ENCODE measurements at places on chromosomes 7 and 10.

DNA sequence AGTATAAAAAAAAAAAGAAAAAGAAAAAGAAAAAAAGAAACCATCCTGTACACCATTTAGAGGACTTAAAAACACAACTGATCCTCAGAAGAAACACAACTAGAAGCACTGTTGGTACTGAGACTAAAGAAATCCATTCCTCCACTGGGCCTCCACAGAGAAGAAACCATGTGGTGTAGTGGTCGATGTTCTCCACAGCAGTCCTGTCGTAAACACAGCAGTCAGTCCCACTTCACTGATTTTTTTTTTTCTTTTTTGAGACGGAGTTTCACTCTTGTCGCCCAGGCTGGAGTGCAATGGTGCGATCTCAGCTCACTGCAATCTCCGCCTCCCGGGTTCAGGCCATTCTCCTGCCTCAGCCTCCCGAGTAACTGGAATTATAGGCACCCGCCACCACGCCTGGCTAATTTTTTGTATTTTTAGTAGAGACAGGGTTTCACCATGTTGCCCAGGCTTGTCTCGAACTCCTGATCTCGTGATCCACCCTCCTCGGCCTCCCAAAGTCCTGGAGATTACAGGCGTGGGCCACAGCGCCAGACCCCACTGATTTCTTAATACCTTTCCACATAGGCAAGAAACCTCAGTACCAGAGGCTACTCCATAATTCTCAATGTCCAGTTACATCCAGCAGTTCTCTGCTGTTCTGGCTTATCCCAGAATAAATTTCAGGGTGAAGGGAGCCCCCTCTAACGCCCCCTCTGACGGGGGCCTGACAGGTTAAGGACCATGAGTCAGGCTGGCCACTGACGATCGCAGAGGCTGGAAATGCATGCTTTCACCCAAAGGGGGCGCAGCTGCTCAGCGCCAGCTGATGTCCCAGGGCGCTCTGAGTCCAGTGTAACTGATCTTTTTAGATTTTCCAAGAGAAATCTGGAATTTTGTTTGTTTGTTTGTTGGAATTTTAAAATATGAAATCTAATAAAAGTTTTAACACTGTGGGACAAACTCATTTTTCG is 24.8 kb upstream of the FFAR4 start:
- DNase-seq: peak; percentile 17

GRCh38 chr10:239109-239508 is 103.9 kb downstream of the ZMYND11 start:
- DNase-seq: no peak

GRCh38 chr7:44760034-44760580 is 11.5 kb downstream of the ZMIZ2 start:
- no peak for DNase-seq

DNA sequence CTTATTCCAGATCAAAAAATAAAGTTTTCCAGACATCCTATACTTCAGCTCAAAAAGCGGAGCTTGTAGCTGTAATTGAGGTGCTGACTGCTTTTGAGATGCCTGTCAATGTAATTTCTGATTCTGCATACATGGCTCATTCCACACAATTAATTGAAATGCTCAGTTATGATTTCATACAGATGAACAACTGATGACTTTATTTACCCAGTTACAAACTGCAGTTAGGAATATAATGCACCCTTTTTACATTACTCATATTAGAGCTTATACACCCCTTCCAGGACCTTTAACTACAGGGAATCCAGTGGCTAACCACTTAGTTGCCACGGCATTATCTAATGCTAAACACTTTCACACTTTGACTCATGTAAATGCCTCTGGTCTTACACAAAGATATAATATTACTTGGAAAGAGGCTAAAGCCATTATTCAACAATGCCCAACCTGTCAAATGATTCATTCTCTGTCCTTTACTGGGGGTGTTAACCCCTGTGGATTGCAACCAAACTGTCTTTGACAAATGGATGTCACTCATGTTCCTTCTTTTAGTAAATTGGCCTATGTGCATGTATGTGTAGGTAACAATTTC is 147.3 kb downstream of the ZNF33B start:
- no peak for DNase-seq

DNA sequence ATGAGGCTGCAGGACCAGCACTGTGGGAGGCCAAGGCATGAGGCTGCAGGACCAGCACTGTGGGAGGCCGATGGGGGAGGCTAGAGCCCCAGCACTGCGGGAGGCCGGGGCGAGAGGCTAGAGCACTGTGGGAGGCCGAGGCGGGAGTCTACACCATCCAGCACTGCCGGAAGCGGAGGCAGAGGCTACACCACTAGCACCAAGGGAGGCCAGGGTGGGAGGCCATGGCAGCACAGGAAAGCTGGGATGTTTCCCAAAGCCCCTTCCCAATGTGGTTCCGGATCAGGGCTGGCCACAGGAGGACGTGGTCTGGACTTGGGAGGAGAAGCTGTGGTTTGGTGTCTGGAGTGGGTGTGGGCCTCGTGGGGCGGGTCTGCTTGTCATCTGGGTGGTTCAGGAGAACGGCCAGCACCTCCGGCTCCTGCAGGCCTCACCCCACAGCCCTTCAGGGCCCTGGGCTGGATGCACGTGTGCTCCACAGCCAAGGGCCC is 43.6 kb downstream of the PDGFA start:
- DNase-seq: no peak

GRCh38 chr7:140638173-140638791 is 2.3 kb downstream of the DENND2A start:
- no peak for DNase-seq

DNA sequence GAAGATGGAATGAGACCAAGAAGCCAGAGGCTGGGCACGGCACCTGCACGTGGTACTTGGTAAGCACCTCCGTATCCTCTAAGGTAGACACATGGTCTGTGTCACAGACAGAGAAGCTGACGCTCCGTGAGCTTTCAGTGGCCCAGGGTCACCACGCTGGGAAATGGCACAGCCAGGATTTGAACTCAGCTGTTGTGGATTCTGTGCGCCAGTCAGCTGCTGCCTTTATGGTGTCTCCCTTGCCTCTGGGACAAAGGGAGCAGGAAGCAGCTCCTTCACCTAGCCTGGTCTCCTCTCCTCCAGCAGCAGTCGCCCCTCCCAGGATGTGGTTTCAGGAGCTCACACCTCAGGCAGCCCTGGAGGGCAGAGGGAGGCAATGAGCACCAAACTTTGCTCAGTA is 110.8 kb downstream of the ARHGAP22 start:
- DNase-seq: no peak

GRCh38 chr7:40795607-40796006 is 660.8 kb downstream of the SUGCT start:
- no peak for DNase-seq

DNA sequence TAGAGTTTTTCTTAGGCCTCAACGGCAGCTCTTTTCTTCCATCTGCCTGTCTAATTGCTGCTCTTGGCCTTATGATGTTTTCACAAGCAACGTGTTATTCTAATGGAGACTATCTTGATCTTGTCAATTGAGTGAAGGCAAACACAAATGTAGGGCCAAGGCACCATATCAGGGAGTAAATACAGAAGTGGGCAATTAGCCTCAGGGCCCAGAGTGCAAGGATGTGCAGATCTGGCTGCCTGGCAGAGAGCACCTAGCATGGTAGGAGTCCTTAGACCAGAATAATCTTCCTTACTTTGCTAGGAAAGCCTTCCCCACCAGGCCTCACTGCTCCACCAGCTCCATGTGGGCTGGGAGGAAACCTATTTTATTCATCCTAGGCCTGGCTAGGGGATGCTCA is 590.9 kb downstream of the LRMDA start:
- DNase-seq: no peak

- no peak for DNase-seq
Measured at GRCh38 chr7:32616625-32617024, 121.3 kb downstream of the AVL9 start.

GRCh38 chr7:154853063-154853726 is 149.7 kb downstream of the PAXIP1 start:
- DNase-seq: no peak

- peak; percentile 1 for DNase-seq
Measured at GRCh38 chr10:23293145-23293724, 51.4 kb downstream of the C10orf67 start.

GRCh38 chr10:94002156-94002555 is 8.4 kb downstream of the PLCE1 start:
- DNase-seq: no peak

DNA sequence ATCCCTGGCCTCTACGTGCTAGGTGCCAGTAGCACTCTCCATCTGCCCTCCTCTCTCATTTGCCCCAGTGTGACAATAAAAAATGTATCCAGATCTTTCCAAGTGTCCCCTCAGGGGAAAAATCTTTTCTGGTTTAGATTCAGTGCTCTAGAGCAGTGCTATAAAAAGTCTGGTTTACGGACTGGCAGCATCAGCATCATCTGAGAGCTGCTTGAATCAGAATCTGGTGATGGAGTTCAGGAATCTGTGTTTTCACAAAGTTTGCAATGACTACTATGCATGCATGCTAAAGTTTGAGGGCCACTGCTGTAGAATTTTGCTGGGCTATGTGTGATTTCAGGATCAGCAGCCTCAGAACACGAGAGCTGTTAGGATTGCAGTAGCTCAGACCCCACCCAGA is 356.5 kb downstream of the PHF14 start:
- no peak for DNase-seq

- DNase-seq: no peak
Measured at GRCh38 chr10:131975003-131975402, 6.7 kb downstream of the BNIP3 start.

- DNase-seq: peak; percentile 5
Measured at GRCh38 chr10:34906067-34906965, 91.2 kb upstream of the PARD3 start.

DNA sequence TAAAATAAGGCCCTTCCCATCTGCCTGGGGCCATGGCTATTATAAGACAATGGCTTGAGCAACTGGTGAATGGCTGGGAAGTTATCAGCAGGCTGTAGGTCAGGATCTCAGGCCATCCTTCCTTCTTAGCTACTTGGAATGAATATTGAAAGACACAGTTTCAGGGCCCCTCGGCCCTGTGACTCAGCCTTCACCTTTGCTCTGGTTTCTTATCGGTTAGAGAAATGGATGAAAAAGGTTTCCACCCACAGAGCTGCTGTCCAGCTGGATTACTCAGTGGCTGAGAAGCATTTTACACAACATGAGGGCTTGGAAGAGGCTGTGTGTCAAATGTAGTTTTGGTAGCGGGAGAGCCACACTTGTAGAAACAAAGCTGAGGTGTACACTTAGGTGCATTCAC is 9.4 kb downstream of the ACSL5 start:
- DNase-seq: no peak

- no peak for DNase-seq
Measured at GRCh38 chr10:80455461-80456349, 1.6 kb downstream of the TSPAN14 start.

- DNase-seq: peak; percentile 44
Measured at GRCh38 chr10:5445006-5445405, 32.6 kb downstream of the NET1 start.

DNA sequence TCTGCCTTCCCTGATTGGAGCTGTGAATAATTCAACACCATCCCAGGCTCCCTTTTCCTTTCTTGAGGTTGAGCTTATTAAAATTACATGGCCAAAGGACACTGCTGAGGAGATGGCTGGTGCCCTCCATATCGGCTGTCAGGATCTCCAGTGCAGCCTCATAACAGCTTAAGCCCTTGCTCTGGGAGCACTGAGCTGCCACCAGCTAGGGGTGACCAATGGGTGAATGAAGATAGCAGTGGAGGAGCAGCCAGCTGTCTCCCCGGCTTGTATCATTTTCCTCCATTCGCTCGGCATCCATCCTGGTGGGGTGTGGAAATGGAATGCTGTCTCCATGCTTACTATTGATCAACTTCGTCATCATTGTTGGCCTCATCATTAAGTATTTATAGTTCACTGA is 154.6 kb downstream of the TMEM178B start:
- no peak for DNase-seq

GRCh38 chr10:34816501-34817002 is 1.5 kb upstream of the PARD3 start:
- no peak for DNase-seq

DNA sequence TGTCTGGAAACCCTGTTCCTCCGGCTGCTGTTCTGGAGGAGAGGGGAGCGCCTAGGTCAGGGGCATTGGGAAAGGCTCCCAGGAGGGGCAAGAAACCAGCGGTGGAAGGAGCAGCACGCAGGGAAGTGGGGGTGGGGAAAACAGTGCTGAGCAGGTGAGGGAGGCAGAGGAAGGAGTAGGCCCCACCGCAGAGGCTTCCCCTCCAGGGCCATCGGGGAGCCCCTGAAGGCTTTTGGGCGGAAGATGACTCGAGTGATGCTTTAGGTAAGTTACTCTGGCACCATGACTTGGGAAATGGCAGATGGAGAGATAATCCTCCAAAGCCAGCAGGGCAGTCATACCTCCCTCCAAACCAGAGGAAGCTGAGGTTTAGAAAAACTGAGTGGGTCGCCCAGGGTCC is 106.5 kb upstream of the ANLN start:
- no peak for DNase-seq

DNA sequence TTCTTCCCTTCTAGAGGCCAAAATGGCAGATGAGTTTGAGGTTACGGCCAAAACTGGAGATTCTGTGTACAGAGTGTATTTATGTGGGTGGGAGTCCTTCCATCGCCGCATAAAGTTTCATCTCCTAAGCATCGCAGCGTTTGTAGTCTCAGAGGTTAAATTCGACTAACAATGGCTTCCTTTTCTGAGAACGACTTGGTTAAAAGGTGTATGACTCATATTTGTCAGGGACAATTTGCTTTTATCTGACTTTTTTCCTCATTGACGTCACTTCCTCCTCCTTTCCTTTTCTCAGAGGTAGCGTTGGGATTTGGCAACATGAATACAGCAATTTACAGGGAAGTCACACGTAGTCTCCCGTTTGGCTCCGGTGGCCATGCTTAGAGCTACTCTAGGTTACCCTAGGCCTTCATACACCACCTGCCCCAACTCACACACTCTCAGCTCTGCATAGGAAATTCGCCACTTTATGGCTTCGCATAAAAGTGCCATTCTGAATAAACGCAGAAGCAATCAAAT is 37.6 kb upstream of the TCF7L2 start:
- peak; percentile 6 for DNase-seq

- no peak for DNase-seq
Measured at GRCh38 chr7:138449580-138449979, 10.5 kb upstream of the TRIM24 start.

GRCh38 chr10:127524908-127525665 is 24.0 kb upstream of the NPS start:
- DNase-seq: no peak

GRCh38 chr10:124762281-124762680 is 18.1 kb upstream of the FAM53B start:
- no peak for DNase-seq

GRCh38 chr10:123869020-123869414 is 22.6 kb downstream of the CPXM2 start:
- DNase-seq: peak; percentile 58
